ENCODE measurements at places on chromosomes 7 and 10.

- no peak for DNase-seq
These were observed 293.3 kb downstream of the TWIST1 start for GRCh38 chr7:18824157-18824556.

- no peak for DNase-seq
These were observed 4.4 kb upstream of the STEAP4 start for GRCh38 chr7:88310956-88311674.

- no peak for DNase-seq
These were observed 123.6 kb upstream of the ANK3 start for GRCh38 chr10:60513281-60513680.

GRCh38 chr7:27185013-27185853 is at the start of gene HOXA11:
Gene HOXA11, minus strand, starts transcription at chr7:27185232. Its CDS starts 88 bp downstream, at chr7:27185144.
- DNase-seq: peak; percentile 96

DNA sequence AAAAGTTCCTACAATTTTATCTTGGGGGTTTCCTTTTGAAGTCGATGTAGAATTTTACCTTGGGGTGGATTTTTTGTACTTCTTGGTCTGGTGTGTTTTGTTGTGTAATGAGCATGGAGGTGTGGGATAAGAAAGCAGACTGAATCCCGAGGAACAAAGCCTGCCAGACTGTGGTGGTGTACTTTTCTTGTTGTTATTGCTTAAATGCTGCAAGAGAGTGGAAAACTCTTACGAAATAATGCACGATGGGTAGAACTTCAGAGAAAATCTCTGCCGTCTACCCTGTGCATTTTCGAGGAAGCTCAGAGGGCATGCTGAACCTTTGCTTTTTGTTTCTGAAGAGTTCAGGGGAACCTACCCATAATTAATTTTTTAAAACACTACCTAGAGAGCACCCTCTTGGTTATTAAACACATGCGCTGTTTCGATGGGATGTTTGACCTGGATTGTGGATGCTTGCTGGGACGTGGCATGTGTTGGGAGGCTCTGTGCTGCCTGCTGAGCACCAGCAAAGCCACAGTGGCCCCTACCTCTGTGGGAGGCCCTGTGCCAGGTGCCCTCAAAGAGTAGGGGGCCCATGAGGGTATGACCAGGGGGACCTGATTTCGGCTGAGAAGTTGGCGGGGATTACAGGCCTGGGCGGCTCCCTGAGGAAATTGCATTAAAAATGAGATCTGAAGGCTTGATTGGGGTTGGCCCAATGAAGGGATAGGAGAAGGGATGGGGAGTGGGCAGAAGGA is 94.1 kb downstream of the TCF7L2 start:
- DNase-seq: no peak

GRCh38 chr10:5252177-5253037 is 55.8 kb downstream of the AKR1C4 start:
- DNase-seq: no peak

GRCh38 chr10:100904917-100905316 is 7.8 kb upstream of the SLF2 start:
- DNase-seq: no peak

DNA sequence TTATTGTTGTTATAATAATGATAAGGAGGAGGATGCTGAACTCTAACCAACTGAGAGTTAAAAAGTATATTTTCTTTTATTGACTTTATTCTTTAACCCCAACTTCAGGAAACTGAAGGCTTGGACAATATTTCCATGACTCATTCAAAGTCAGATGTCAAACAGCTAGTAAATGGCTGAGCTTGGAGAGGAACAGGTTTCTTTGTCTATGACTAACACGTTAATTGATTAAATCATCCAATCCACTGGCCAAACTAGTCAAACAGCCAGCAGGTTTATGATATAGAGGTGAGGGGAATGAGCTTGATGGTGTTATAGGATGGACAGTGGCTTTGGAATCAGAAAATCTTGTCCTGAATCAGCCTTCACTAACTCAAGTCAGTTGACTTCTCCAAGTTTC is 119.1 kb upstream of the WDR11 start:
- no peak for DNase-seq

GRCh38 chr10:70358446-70358845 is 24.0 kb downstream of the LRRC20 start:
- no peak for DNase-seq

- no peak for DNase-seq
These were observed 161.1 kb upstream of the KLF14 start for GRCh38 chr7:130894909-130895750.

- DNase-seq: no peak
These were observed 218.6 kb downstream of the THSD7A start for GRCh38 chr7:11613292-11613930.

GRCh38 chr10:98638920-98639319 is 192.2 kb upstream of the HPS1 start:
- no peak for DNase-seq

DNA sequence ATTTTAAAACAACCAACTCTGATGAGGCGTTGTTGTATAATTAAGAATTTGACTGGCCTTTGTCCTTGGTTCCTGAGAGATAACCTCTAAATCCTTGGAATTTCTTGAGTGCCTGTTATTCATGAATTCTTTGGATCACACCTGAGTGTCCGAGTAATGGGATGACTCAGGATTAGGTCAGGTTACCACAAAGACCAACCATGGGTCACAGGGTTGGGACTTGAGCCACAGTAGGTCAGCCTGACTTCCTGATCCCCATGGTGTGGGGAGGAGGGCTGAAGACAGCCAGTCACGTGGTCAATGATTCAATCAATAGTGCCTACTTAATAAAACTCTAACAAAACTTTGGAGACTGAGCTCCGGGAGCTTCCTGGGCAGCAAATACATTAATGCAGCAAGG is 192.5 kb downstream of the GFRA1 start:
- no peak for DNase-seq

- DNase-seq: no peak
These were observed 96.7 kb downstream of the ARHGAP22 start for GRCh38 chr10:48507933-48508790.

- no peak for DNase-seq
These were observed 167.7 kb upstream of the NPVF start for GRCh38 chr7:25395976-25396375.

- no peak for DNase-seq
These were observed 93.0 kb downstream of the BTRC start for GRCh38 chr10:101446947-101447346.

DNA sequence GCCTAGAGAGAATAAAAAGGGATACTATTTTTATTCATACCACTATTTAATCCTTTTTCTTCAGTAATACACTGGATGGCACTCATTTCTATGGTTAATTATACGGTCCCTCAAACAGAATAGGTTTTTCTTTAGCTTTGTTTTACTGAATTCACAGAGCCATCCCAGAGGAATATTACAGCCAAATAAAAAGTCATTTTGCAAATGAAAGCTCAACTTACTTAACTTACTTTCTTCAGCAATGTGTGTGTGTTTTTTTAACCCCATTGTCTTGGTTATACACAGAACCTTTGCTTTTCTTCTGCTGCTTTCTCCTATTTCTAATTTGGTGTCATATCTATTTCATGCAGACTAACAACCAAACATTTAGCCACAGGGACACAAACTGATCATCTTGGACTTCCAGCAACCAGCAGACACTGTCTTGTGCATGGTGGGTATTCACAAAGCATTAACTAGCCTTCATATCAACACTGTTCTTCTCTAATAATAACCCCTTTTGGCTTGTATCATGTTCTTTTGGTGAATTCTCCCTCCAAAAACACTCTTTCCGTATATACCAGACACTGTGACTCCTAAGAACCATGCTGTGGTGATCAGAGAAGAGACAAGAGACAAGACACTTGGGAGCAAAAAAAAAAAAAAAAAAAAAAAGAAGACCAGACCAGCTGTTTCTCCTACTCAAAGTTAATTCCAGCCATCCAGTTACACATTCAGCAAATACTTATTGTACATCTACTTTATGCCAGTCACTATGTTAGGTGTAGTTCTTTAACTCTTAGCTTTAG is 40.4 kb downstream of the PIP4K2A start:
- DNase-seq: no peak

- no peak for DNase-seq
These were observed 12.3 kb downstream of the DDIT4 start for GRCh38 chr10:72285972-72286521.

DNA sequence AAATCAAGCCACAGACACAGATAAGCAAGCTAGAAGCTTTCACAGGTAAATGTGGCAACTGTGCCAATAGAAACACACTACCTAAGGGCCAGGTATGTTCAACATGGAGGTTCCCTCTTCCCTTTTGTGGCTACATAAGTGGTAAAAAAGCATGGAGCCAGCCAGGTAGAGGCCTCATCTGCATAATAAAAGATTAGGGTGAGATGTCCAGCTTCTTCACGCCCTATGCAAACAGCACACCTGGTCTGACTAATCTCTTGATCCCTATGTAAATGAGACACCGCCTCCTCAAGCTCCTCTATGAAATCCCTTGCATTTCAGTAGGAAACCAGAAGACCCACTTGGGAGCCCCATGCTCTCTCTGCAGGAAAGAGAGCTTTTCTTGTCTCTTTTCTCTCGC is 282.2 kb downstream of the NEBL start:
- DNase-seq: no peak

DNA sequence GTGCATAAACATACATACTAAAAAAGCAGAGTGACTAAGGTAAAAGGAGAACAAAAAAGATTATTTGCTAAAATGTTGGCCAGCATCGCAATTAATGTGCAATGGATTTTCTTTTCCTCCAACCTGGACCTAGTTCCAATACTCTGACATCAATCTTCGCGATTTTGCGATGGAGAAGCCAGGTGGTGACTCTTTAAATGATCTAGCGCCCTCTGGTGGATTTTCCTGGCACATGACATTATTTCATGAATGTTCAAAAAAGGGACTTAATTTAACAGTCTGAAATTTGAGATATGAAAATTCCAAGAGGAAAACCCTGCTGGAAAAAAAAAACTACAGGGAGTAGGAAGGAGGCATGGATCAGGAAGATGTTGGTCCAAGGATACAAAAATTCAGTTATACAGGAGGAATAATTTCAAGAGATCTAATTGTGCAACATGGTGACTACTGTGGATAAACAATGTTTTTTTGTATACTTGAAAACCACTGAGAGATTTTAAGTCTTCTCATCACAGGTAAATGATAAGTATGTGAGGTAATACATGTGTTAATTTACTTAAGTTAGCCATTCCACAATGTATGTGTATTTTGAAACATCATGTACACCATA is 4.3 kb upstream of the KCNMA1 start:
- DNase-seq: peak; percentile 81

DNA sequence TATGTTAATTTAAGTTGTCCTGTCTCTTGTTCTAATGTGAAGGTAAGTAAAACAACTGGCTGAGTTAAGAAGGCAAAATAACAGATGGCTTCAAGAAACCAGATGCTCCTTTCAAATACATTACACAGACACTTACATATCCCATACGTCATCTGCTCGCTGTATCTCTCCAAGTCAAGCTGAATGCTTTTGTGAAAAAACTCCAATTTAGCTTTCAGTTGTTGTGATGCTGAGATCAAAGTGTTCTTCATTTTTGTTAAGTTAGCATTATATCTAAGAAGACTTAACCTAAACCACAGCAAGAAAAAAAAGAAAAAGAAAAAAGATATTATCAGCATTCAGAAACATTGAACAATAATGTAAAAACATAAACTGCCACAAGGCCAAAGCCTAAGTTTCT is 18.5 kb upstream of the ERLIN1 start:
- no peak for DNase-seq

- no peak for DNase-seq
These were observed 206.5 kb downstream of the USP6NL start for GRCh38 chr10:11404901-11405300.

- no peak for DNase-seq
These were observed 22.7 kb downstream of the HECW1 start for GRCh38 chr7:43135129-43135528.

DNA sequence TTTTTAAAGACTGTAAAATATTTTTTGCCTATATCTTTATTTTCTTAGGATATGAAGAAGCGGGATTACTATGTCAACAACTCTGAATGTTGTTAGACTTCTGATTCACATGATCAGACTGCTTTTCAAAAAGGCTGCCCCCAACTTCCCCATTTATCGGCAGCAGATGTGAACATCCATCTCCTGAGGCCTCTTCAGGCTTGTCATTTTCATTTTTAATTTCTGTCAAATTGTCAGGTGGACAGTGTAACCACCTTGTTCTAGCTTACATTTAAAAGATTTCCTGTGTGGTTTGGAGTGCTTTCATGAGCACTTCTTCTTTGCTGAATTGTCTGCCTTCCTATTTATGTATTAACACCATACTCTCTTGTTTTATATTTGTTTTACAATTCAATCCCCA is 78.8 kb upstream of the GSDME start:
- no peak for DNase-seq

GRCh38 chr10:23432639-23433038 is 6.2 kb upstream of the OTUD1 start:
- DNase-seq: no peak

GRCh38 chr7:35463751-35464150 is 209.9 kb upstream of the TBX20 start:
- DNase-seq: no peak

DNA sequence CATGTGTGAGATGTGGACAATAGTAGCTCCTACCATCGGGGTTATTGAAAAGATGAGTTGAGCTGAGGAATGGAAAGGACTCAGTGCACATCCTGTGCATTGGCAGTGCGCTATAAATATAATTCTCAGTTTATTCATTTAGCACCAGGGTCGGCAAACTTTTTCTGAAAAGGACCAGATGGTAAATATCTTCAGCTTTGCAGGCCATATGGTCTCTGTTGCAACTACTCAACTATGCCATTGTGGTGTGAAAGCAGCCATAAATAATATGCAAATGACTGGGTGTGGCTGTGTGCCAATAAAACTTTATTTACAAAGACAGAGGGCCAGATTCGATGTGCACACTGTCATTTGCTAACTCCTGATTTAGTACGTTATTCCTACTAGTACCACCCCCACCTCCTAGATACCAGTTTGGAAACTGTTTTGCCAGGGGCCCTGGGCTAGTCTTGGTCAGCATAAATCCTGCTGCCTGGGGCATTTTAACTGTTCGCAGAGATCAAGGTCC is 422.9 kb upstream of the MKI67 start:
- DNase-seq: no peak

GRCh38 chr7:4261601-4261960 is 420.5 kb upstream of the FOXK1 start:
- DNase-seq: no peak

DNA sequence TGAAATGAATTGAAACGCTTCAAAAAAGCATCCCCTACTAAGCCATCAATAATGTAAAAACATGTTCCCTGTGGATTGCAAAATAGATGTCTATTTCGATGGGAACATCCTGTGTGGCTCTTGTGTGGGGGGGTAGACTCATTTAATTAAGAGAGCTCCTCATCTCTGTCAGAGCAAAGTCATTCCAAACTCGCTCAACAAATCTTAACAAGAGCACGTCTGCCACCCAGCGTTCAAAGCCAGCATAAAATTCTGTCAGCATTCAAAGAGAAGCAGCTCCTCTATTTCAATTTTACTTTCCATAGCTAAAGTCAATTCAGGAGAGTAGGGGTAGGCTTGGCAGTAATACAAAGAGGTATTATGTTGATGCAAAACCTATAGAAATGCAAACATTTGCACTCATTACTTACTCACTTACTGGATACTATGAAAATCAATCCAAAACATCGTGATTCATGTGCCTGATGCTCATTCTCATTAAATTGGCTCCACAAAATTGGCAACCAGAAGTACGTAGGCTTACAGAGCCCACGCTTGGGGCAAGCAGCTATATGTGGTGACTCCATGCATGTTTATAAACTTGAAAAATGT is 114.9 kb downstream of the IPMK start:
- peak; percentile 48 for DNase-seq

Measured in left kidney (tissue), 8 donors.